ENCODE measurements at places on chromosomes 13 and 19.

GRCh38 chr13:112521073-112521685 is 66.8 kb downstream of the TUBGCP3 start:
- DNase-seq = no peak

- no peak for DNase-seq
Observed at GRCh38 chr13:23509781-23510543, 60.2 kb upstream of the TNFRSF19 start.

- DNase-seq = no peak
Observed at GRCh38 chr13:113048766-113049165, 56.8 kb upstream of the F7 start.

DNA sequence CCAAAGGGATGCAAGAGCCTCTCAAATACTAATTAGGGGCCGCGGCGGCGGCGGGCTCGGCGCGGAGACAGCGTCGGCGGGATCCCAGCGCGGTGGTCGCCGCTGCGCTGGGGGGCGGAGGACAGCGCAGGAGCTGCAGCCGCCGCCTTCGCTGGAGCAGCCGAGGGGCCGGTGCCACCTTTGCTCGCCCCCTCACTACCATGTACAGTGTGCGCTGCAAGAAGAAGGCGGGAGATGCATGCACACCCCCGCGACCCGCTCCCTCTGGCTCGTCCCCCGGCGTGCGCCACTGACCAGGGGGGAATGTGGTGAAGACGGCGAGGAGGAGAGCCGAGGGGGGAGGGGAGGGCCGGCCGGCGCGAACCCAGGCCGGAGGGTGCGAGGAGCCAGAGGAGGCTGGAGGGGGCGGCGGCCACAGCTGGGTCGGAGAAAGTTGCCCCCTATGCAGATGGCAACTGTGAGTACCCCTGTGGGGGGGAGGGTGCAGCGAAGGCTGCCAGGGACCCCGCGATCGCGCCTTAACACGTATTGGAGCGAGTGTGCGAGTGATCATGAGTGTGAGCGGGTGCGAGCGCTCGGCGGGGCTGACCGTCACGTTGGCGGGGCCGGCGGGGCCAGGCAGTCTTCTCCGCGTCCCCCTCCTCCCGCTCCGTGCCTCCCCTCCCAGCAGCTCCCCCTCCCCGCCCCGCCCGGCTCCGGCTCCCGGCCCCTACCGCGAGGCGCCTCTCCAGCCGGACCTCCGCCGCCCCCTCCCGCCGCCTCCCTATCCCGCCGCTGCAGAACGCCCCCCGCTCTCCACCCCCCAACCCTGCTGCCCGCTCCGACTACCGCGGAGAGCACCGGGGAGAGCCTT is 808 bp downstream of the SLITRK5 start:
- no peak for DNase-seq

GRCh38 chr13:49214917-49215376 is 5.2 kb upstream of the MLNR start:
- DNase-seq = no peak

- no peak for DNase-seq
Observed at GRCh38 chr13:97695684-97696083, 257.8 kb upstream of the IPO5 start.

GRCh38 chr13:36919833-36920615 is at the start of gene SMAD9:
TSS of gene SMAD9 (minus strand) at chr13:36920238. CDS start at chr13:36879689, 40,549 bp downstream.
- peak; percentile 37 for DNase-seq

DNA sequence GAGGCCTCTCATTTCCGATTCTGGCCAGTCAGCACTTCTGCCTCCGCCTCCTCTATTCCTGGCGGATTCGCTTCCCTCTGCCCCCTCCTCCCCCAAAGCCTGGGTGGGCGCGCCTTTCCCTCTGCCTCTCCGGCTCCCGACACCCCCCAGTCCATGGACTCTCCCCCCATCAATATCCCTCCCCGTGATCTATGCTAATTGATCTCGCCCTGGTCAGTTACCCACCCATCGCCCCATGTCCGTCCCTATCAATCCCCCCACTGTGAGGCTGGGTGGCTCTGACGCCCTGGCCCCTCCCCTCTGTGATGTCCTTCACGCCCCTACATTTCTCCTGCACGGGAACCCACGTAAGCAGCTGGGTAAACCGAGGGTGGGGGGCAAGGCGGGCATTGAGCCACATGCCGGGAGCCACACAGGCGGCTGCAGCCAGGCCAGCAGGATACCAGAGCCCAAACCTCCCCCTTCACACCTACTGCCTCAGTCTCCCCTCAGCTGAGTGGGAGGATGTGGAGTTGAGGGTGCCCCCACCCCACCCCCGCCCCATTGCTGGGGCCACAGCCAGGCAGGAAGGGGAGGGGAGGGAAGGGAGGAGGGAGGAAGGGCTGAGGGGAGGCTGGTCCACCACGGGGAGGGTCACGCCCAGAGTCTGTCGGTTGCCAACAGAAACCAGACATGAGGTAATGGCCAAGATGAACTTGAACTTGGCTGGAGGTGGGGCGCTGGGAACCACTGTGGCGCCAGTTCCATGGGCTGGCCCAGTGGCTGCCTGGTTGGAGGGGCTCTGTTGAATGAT is 21.0 kb downstream of the SMIM24 start:
- peak; percentile 41 for DNase-seq

DNA sequence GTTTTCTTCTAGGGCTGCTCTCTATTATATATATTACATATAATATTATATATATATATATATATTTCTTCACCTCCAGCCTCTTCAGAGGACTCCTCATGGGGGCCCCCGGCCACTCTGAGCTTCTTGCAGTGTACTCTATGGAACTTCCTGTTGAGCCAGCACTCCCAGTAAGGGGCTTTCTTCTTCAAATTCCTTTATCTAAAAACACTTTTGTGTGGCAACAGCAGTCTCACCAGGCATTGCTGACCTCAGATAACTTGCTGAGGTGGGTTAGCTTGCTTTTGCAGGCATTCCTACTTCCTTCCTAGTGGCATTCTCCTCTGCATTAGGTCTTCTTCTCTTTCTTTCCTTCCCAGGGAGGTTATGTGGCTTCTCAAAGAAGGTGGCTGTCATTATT is 381.5 kb downstream of the MYO16 start:
- DNase-seq = no peak

DNA sequence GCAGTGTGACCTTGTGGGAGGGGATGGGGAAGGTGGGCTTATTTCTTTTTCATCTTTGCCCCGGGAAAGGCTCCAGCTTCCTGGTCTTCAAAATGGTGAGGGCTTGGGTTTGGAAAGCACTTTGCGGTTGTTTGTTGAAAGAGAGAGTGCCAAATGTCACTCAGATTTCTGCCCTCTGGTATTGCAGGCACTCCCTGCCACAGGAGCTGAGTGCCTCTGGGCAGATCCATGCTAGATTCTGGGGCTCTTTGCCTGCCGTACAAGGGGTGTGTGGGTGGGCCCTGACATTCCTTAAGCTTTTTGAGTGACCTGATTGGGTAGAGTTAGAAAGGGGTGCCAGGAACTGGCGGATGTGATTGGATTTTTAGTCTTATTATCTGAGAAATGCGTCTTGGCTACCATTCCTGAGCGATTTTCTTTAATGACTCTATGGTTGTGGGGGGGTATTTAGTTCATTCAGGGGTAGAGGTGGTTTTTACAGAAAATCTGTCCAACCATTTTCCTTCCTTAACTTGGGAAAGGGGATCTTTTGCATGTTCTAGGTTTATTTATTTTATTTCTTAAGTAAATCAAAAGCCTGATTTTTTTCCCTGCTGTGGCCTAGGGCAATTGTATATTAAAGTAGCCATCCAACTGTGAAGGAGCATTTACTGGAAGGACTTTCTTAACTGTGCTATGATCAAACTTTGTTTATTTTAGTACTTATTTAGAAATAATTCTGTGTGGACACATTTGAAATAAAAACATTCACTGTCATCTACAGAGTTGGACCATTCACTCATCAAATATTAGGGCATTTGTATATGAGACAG is 3.2 kb downstream of the ARHGAP35 start:
- no peak for DNase-seq

GRCh38 chr13:108963846-108964600 is 334.6 kb downstream of the MYO16 start:
- no peak for DNase-seq

DNA sequence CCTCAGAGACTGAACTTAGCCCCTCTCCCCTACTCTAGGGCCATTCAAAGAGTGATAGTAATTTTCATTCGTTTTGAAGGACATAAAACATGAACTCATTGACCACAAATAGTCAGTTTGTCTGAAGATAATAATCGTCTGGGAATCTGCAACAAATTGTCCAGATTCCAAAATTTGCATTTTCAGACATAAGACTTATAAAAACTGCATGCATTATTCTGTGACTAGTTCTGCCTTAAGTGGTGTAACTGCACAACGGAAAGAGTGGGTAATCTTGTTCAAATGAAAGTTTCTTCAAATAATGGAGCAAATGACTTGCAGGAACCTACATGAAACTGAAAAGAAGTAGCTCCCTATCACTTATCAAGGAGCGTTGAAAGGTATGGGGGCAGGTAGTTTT is 8.4 kb downstream of the CSNK1A1L start:
- DNase-seq = peak; percentile 5

- DNase-seq = peak; percentile 30
Observed at GRCh38 chr13:59677966-59678814, 485.5 kb downstream of the DIAPH3 start.

DNA sequence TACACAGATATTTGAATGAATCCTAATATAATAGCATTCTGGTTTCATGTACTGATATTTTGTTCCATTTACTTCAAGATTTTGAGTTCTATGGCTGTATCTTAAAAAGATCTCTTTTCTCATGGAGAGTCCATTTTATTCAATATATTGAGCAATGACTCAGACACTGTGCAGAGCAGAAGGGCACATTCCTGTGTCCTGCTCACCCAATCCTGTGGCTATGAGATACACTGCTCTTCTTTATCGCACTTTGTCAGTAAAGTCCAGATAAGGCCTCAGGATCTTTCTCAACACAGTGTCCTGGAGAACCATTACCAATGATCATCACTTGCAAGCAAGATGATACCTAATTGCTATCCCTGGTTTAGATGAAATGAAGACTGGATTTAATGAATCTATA is 155.0 kb downstream of the CYSLTR2 start:
- DNase-seq = no peak

DNA sequence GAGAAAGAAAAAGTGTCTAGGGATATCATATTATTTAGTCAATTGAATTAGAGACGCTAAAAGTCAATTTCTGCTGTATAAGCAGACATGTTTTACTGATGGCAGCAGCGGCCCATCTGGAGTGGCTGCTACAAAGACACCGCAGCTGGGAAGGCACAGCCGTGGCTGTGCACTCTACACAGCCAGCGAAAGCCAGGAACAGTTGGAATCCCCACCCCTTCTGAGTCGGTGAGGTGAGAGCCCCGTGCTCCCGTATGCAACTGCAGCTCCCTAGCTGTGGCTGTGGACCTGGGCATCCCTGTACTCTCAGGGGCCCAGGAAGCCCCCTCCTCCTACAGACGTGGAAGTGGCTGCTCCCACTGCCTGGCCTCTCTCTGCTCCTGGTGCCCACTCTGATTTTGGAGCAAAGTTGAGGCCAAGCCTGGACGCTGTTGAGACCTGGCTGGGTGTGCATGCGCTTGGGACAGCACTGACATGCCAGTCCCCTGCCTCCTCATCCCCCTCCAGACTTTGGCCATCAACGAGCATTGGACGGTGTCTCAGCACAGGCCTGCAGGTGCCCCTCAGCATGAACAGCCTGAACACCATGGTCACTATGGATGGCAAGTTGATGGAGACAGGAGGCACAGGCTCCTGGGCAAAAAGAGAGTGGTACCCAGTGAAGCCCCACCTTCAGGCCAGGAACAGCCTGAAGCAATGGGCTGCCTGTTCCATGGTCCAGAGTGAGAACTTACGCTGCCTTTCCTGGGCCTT is 944.0 kb upstream of the MIR17HG start:
- no peak for DNase-seq

DNA sequence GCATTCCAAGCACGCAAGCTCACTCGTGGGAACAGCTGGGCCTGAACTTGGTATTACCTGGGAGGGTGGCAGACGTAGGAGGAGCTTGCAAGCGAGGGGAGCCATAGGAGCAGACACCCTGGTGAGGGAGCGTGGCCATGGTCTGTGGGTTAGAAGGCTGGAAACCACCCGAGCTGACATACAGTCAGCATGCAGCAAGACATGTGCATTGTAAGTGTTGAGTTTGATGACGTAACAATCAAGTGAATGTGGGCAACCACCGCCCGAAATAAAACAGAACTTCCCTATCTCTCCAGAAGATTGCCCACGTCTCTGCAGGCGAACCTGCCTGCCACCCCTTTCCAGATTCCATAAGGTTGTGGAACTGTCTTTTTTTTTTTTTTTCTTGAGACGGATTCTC is 26.8 kb downstream of the UBXN6 start:
- DNase-seq = no peak

DNA sequence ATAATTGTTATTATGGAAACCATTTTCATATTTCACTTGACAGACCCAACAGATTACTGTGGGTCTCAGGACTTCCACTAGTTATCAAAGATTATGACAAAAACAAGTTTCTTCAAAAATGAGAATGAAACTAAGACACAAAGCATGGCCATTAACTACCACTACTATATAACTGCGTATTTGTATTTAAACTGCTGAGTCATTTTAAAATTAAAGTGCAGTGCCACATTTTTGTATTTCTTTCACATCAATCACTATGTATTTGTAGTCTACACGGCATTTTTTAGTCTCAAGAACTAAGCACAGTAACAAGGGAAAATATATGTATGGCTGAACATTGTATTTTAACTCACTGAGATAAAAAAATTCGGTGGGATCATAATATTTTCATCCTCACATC is 10.1 kb upstream of the KLF12 start:
- no peak for DNase-seq

- no peak for DNase-seq
Observed at GRCh38 chr19:8079988-8080387, 27.4 kb downstream of the CCL25 start.

DNA sequence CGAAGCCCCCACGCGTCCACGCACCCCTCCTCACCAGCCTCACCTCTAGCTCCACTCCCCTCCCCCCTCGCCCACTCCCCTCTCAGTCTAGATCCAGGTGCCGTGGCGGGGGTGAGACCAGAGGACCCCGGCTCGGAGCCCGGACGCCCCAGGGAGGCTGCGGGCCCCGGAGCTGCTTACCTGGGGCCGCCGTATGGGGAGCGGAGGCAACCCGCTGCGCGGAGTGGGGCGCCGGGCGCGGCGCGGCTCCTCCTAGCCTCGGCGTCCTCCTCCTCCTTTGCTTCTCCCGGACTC is 353 bp downstream of the ENOX1 start:
- no peak for DNase-seq

DNA sequence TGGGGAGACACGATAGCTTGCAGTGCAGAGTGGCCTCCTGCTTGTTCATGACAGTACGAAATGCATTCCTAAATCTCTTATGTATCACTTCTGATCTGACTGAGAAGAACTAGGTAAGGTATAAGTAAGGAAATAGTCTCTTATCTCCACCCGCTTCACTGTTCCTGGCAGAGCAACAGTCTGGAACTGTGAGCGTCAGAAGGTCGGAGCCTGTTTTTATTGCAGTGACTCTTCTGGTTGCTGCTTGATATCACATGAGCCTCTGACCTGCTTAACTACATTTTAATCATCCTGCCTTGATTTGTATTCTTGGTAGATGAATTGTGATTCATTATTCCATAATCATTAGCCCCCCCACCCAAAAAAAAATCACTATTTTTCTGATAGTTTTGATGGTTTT is 69.0 kb downstream of the COL4A2 start:
- no peak for DNase-seq

- DNase-seq = no peak
Observed at GRCh38 chr19:8631425-8631819, 989 bp downstream of the NFILZ start.
